ENCODE measurements at places on chromosomes 6 and 20.

DNA sequence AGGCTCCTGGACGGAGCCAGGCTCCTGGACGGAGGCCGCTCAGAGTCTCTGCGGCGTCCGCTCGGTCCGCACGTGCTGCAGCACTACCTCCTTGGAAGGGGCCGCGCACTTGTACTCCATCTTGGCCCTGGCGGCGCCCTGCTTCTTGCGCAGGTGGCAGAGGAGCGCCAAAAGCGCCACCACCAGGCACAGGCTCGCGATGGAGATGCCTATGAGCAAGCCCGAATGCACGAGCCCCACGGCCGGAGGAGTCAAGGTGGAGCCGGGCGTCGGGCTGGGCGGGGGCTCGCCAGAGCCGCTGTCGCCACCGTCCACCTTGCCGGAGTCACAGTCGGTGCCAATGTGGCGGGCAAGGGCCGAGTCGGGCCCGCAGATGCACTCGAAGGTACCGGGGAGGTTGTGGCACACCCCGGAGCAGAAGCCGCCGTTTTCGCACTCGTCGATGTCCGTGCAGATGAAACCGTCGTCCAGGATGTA is 1.7 kb downstream of the THBD start:
- peak overlapping the region; percentile 97 for H3K27ac ChIP-seq
- no peaks in the 10 kb centered on the region for H3K36me3 ChIP-seq

DNA sequence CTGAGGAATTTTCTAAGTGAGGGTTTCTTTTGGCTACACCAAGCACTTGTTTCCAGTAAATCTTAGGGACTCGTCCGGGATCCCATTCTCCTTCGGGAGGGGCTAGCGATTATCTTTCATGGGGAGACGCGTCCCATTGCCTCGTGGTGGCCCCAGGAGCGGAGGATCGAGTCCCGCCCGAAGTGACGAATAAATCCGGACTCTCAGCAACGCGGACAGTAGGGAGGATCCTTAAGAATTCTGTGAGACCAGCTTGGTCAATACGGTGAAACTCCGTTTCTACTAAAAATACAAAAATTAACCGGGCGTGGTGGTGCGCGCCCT is 69.1 kb upstream of the PRSS16 start:
- H3K4me3 ChIP-seq, result peak overlapping the region; percentile 97
- DNase-seq, result no peak
- no peaks in the 10 kb centered on the region for H3K4me1 ChIP-seq
- no peaks in the 10 kb centered on the region for H3K27me3 ChIP-seq
- H3K27ac ChIP-seq, result peak overlapping the region; percentile 67
- no peaks in the 10 kb centered on the region for H3K36me3 ChIP-seq

- H3K36me3 ChIP-seq, result no peaks in the 10 kb centered on the region
- H3K4me3 ChIP-seq, result no peak overlapping the region
- H3K27ac ChIP-seq, result no peak overlapping the region
- no peaks in the 10 kb centered on the region for H3K27me3 ChIP-seq
These were observed 98.0 kb downstream of the ANKRD6 start for GRCh38 chr6:89530982-89531381.

GRCh38 chr6:20402092-20402341 is 338 bp downstream of the E2F3 start:
- H3K27me3 ChIP-seq, result no peaks in the 10 kb centered on the region
- peak overlapping the region; percentile 93 for H3K4me3 ChIP-seq
- peak overlapping the region; percentile 95 for H3K27ac ChIP-seq
- H3K4me1 ChIP-seq, result peaks cover 16% of the 10 kb centered on the region
- no peak for DNase-seq

DNA sequence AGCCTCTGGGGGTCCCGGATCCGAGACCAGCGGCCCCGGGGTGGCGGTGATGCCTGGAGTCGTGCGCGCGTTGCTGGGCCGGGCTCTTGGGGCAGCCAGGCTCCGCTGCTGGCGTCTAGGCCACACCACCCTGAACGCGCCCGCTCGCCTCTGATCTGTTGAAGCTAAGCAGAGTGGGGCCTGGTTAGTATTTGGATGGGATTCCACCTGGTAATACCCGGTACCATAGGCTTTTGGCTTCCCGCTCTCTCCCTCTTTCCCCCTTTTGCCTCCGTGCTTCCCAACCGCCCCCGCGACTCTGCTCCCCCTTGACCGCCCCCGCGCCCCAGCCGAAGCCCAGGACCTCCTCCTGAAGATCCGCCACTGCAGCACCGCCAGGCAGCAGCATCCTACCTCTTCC is 1383.5 kb upstream of the DEFB115 start:
- no peak overlapping the region for H3K4me3 ChIP-seq
- no peaks in the 10 kb centered on the region for H3K36me3 ChIP-seq
- DNase-seq, result no peak

DNA sequence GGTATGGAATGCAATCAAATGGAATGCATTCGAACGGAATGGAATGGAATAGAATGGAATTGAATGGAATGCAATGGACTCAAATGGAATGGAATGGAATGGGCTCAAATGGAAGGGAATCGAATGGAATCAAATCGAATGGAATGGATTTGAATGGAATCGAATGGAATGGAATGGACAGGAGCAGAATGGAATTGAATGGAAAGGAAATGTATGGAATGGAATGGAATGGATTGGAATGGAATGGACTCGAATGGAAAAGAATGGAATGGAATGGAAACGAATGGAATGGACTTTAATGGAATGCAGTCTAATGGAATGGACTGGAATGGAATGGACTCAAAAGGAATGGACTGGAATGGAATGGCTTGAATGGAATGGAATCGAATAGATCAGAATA is 18.3 kb upstream of the DEFB115 start:
- no peaks in the 10 kb centered on the region for H3K36me3 ChIP-seq
- no peaks in the 10 kb centered on the region for H3K4me1 ChIP-seq
- H3K27ac ChIP-seq, result no peak overlapping the region

DNA sequence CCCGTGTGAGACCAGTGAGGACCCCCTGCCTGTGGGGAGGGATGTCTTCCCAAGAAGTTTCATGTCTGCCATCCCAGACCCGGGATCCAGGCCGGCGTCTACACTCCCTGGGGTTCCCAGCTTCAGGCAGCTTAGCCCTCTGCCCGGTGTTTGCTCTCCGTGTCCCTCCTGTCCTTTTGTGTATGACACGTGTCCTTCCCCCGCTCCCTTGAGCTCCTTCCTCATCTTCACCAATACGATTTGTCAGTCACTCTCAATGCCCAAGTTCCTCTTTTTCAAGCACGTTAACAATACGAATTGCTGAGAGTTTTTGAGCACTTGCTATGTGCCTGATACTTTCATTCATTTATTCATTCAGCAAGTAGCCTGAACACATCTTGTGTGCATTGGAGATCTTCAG is 115.6 kb upstream of the PTPN1 start:
- no peak overlapping the region for H3K4me3 ChIP-seq
- no peaks in the 10 kb centered on the region for H3K27me3 ChIP-seq
- peaks cover 32% of the 10 kb centered on the region for H3K4me1 ChIP-seq

- H3K27ac ChIP-seq, result no peak overlapping the region
- no peak for DNase-seq
- H3K4me1 ChIP-seq, result no peaks in the 10 kb centered on the region
- H3K4me3 ChIP-seq, result no peak overlapping the region
- H3K27me3 ChIP-seq, result no peaks in the 10 kb centered on the region
- H3K36me3 ChIP-seq, result no peaks in the 10 kb centered on the region
These were observed 61.6 kb downstream of the MRAP2 start for GRCh38 chr6:84095156-84095555.

GRCh38 chr6:21489826-21490225 is 103.7 kb upstream of the SOX4 start:
- DNase-seq, result no peak
- no peak overlapping the region for H3K4me3 ChIP-seq
- no peak overlapping the region for H3K27ac ChIP-seq
- no peaks in the 10 kb centered on the region for H3K27me3 ChIP-seq

DNA sequence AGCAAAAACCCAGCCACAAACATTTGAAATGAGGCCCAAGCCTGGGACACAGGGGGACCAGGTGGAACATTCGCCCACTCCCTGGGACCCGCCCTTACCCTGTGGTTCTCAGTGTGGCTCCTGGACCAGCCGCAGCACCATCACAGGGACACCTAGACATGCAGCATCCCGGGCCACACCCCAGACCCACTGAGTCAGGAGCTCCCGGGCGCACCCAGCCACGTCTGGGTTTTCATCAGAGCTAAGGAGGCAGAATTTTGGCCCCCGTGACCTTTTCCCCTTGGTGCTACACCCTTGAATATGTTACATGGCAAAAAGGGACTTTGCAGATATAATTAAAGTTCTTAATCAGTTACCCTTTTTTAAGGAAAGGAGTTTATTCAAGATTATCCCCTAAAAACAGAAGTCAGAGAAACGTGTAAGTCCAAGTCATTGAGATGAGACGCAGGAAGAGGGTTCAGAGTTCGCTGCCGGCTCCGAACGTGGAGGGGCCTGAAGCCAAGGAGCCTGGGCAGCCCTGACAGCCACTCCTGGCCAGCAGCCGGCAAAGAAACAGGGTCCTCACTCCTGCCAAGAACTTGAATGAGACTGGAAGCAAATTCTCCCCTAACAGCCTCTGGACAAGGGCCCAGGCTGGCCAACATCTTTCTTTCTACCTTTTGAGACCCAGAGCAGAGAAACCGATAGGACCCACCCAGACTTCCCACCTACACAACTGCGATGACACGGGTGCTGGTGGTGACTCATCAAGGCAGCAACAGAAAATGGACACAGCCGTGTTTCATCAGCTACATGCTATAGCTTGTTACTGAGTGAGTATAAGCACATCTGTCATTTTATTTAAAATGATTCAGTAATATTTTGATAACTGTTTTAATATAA is 25.3 kb downstream of the BFSP1 start:
- peak overlapping the region; percentile 54 for H3K4me3 ChIP-seq
- 0 out of 2 replicates have a peak, but pooled peaks cover 5% of the 10 kb centered on the region for H3K4me1 ChIP-seq
- no peak overlapping the region for H3K27ac ChIP-seq
- no peak for DNase-seq
- no peaks in the 10 kb centered on the region for H3K27me3 ChIP-seq

DNA sequence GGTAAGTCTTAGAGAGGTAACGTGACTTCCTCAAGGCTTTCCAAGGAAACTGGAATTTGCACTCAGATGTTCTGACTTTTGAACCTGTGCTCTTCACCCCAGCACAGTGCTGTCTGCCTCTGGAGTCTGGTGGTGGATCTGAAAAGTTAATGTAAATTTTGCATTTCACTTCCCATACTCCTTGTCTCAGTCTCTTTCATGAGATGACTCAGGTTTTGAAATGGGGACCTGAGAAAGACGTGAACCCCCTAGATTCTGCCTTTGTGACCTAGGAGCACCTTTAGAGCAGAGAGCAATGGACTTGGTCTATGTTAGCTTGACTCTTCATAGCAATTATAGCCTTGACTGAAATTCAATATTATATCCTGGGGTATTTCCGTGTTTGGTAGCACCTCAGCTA is 223.0 kb downstream of the QKI start:
- DNase-seq, result no peak
- H3K27me3 ChIP-seq, result peaks cover 49% of the 10 kb centered on the region
- no peak overlapping the region for H3K4me3 ChIP-seq
- no peak overlapping the region for H3K27ac ChIP-seq
- no peaks in the 10 kb centered on the region for H3K36me3 ChIP-seq

GRCh38 chr6:99092461-99092860 is 144.7 kb upstream of the FBXL4 start:
- peaks cover 40% of the 10 kb centered on the region for H3K27me3 ChIP-seq
- no peak for DNase-seq
- H3K27ac ChIP-seq, result no peak overlapping the region

DNA sequence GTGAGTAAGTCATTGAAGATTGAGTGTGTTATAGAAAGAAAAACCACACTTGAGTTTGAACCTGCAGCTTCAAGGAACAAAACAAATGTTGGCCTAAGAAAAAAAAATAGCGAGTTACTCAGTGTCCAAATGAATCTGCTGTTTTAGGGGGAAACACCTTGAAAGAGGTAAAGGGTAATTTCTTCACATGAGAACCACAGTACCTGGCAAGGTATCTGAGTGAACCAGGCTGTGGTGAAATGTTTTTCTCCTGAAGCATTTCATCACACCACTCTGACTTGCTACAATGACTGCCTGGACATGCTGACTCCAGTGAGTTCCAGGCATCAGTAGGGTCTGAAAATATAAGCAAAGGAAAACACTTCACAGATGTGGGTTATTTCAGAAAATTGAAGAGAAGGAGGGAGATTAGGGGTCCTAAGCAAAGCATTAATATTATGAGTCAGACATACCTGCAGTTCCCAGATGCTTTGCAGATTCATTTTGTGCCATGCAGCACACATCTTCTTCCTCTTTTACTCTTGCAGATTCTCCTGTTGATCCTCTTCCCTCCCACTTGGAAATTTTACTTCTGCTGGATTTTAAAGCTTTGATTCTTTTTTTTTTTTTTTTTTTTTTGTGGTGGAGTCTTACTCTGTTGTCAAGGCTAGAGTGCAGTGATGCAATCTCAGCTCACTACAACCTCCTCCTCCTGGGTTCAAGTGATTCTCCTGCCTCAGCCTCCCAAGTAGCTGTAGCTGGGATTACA is 206.2 kb upstream of the SGK1 start:
- no peaks in the 10 kb centered on the region for H3K4me1 ChIP-seq
- H3K36me3 ChIP-seq, result no peaks in the 10 kb centered on the region
- H3K27ac ChIP-seq, result no peak overlapping the region

GRCh38 chr6:11203306-11204004 is 29.0 kb downstream of the NEDD9 start:
- H3K4me1 ChIP-seq, result peaks cover 25% of the 10 kb centered on the region
- no peak overlapping the region for H3K27ac ChIP-seq
- no peak overlapping the region for H3K4me3 ChIP-seq
- peaks cover 27% of the 10 kb centered on the region for H3K36me3 ChIP-seq

DNA sequence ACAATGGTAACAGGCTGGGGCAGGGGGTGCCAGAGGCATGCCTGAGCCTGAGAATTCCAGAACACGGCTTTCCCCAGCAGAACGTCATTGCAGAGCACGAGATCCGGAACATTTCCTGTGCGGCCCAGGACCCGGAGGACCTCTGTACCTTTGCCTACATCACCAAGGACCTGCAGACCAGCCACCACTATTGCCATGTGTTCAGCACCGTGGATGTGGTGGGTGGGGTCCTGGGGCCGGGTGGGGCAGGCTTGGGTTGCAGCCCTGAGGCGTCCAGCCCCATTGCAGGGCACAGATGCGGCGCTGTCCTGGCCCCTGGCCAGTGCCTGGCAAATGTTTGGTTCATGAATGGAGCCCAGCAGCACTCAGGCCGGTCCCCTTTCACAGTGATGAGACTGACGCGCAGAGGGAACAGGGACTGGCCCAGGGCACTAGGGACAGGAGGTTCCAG is 57.1 kb downstream of the TCP11 start:
- H3K4me1 ChIP-seq, result no peaks in the 10 kb centered on the region
- H3K4me3 ChIP-seq, result no peak overlapping the region
- H3K27ac ChIP-seq, result no peak overlapping the region
- DNase-seq, result no peak
- H3K36me3 ChIP-seq, result no peaks in the 10 kb centered on the region

GRCh38 chr20:53795170-53795569 is 201.5 kb upstream of the ZNF217 start:
- DNase-seq, result no peak
- no peak overlapping the region for H3K27ac ChIP-seq
- no peak overlapping the region for H3K4me3 ChIP-seq
- no peaks in the 10 kb centered on the region for H3K36me3 ChIP-seq

- H3K27ac ChIP-seq, result no peak overlapping the region
- DNase-seq, result no peak
- H3K27me3 ChIP-seq, result no peaks in the 10 kb centered on the region
- no peaks in the 10 kb centered on the region for H3K4me1 ChIP-seq
These were observed 86.9 kb upstream of the TRAF3IP2 start for GRCh38 chr6:111692327-111693164.
